Naive thymus-derived CD4-positive, alpha-beta T cell (primary cell): ENCODE measurements at places on chromosomes 13 and 19.

DNA sequence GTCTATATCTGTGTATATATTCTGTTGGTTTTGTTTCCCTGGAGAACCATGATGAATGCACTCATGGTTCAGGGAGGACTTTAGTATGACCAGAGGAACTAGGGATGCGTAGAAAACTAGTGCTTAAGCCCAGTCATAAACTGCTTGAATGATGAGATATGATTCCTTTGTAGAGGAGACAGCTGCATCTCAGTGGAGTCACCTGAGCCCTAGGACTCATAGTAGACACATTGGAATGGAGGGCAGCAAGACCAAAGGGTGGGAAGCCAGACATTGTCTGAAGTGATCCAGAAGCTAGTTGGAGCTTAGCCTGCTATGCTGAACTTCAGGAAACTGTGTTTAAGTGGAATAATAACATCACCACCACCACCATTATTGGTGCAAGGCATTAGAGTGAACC lies 89.5 kb upstream of the SPATA13 start:
- DNase-seq, result no peak

DNA sequence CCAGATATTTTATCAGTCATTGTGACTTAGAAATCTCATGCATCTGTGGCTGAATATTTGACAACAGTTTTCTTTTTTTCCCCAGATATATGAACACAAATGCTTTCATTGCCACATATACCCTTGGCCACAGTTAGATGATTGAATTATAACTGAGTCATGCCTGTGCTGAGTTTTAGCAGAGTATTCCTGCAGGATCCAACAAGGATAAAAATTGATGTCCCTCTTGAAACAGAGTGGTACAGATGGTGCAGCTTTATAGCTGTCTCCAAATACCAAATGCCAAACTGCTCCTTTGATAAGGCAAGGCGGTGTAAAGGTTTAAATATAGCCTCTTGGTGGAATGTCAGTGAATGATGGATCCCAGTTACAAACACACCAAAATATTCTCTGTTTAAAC lies 428.5 kb downstream of the GPC6 start:
- DNase-seq, result no peak

DNA sequence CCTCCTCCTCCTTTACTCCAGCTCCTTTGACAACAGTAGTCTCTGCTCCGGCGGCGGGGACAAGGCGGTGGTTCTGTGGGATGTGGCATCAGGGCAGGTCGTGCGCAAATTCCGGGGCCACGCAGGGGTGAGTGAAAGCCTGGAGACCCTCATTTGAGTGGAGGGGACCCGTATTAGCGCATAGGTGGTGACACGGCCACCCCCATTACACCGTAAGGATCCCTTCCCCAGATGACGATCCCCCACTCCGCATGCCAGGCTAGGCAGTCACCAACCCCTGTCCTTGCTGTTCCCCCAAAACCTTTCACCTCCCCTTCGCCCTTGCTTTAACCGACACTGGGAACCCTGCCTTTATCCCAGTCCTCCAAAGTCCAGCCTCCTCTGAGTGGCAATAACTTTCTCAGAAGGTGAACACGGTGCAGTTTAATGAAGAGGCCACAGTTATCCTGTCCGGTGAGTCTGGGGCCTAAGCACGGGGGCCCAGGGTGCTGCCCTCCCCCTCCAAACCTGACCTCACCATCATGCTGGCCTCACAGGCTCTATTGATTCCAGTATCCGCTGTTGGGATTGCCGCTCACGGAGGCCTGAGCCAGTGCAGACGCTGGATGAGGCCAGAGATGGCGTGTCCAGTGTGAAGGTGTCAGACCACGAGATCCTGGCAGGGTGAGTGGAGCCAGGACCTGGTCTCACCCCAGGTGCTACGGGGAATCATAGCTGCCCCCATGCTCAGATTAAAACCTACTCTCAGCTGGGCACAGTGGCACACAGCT lies 3.7 kb downstream of the WDR83 start:
- DNase-seq, result no peak

DNA sequence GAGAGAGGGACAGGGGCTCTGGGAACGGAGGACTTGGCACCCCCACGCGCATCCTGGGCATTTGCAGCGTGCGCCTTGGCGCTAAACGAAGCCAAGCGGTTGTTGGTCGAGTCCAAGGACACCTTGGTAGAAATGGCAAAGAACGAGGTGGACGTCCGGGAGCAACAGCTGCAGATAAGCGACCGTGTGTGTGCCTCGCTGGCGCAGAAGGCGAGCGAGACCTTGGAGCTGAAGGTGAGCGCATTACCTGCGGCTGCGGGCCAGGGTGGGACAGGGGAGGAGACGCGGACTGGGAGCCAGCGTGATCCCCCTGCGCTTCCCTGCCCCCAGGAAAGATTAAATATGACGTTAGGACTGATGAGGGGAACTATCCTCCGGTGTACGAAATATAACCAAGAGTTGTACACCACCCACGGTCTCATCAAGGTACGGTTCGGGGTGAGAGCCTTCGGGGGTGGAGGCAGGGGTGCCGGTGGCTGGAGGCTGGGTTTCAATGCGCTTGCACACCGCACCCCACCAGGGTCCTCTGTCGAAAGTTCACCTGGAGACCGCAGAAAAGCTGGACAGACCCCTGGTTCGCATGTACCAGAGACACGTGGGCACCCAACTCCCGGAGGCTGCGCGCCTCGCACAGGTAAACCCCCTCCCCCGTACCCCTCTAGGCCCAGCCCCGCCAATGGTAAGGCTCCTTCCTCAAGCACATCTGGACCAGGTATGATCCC lies 27.8 kb upstream of the CASP14 start:
- no peak for DNase-seq

GRCh38 chr19:12628040-12629022 lies 17.6 kb downstream of the ZNF791 start:
- DNase-seq, result no peak

DNA sequence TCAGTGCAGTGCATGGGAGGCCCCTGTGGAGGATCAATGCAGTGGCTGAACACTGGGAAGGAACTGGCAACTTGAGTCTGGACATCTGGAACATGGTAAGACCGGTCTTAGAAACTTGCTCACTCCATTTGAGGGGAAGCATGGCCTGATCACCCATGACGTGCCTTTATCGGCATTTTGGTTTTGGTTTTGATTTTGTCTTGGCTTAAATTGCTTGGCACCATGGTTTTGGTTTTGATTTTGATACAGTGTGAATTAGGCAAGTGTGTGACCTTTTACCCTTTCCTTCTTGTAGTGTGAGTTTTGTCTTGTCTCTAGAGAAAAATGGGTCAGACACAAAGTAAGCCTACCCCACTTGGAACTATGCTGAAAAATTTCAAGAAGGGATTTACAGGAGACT lies 77.3 kb downstream of the ZNF486 start:
- no peak for DNase-seq

- no peak for DNase-seq
These were observed 331.0 kb upstream of the DACH1 start for GRCh38 chr13:72198042-72198441.

DNA sequence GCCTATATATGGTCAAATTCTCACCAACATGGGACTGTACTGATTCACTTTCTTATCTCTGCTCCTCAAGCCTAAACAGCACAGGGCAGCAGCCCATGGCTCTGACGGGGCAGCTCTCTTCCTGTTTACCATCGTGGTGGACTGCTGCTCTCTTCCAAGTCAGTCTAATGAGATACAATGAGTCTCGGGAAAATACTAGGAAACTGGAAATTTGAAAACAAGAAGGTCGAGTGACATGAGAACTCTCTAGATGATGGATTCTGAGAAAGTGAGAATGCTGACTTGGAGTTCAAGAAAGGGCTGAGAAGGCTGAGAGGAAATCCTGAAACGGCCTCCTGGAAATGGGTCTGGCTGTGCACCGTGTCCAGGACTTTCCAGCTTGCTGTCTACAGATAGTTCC lies 122.8 kb upstream of the ARGLU1 start:
- no peak for DNase-seq

DNA sequence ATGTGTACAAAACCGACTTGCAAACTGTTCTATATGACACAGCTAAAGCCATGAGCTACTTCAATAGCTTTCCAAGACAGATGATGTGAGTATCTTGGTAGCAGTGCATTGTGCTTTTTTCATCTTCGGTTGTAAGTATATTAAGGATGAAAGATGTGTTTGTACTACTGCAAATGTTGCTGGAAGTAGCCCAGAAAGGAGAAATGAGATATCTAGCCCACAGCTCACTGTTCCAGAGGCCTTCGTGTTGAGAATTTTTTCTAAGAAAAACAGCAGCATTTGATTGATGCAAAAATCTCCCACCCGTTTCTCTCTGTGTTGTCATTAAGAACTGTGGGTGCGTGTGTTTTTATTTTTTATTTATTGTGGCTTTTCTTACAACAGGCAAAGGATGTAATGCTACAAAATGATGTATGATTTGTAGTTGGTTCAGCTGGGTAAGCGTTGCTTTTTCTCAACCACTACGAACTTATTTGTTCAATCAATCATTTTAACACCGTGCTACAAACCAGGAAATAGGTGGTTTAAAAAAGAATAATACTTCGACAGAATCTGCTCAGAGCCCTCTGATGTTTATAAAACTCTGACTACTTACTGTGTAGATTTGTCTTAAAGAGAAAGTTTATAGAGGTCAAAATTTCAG lies 41.6 kb upstream of the RFC3 start:
- no peak for DNase-seq

- no peak for DNase-seq
These were observed 126.6 kb downstream of the USP12 start for GRCh38 chr13:27044837-27045570.

- DNase-seq, result no peak
These were observed 25.2 kb downstream of the DGKH start for GRCh38 chr13:42073683-42074082.

DNA sequence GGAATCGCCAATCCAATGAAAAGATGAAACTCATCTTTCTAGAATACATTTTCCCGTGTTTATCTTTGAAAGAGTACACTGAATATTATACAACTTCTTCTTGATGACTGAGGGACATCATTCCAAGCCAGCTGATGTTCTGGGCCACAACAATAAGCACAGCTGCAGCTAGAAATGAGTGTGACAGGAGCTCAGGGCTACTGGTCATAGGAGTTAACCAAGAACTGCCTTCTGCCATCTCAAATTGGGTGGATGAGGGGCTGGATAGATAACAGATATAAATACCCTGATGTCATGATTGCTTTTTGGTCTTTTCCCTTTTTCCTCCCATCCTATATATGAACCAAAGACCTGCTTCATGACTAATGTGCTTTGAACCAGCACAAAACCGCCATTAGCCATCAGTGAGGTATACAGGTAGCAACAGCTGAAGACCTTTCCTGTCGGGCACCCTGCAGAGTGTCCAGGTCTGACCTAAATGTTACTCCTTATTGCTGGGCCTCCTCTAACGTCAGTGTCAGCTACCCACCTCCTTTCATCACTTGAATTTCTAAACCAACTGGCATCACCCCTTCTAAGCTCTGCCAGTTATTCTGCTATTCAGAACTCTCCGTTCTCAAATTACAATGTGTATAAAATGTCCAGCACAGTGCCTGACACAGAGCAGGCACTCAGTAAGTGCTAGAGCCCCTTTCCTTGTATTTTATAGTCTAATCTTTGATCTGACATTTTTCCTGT lies 178.2 kb downstream of the ENOX1 start:
- DNase-seq, result no peak

DNA sequence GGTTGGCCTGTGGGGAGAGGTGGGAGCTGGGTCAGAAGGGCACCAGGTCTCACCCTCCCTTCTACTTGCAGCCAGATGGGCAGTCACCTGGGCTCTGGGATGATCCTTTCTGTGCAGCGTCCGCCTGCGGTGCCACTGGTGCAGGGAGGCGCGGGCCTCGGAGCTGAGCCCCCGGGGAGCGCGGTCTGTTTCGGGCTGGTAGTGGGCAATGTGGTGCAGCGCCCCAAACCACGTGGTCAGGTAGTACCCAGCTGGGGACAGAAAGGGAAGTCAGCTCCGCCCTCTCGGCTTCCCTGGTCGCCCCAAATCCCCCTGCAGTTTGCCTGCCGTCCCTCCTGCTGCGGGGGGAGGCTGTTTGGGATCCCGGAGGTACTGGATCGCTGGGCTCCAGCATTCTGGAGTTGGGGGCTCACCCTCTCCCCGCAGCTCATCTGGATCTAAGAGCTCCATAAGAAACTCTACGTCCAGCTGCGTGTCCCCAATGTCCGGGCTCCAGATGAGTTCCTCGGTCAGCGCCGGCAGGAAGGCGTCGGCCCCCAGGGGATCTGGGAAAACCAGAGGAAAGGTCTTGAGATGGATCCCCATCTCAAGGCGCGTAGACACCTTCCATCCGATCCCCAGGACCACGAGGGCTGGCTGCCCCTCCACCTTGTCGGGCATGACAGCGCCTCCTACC lies 8.8 kb downstream of the RINL start:
- no peak for DNase-seq

- DNase-seq, result no peak
These were observed 79.1 kb downstream of the ABCC4 start for GRCh38 chr13:95221971-95222732.

GRCh38 chr19:2101417-2102335 lies 5.0 kb downstream of the IZUMO4 start:
- DNase-seq, result no peak
